Karpas-422 (cell line): ENCODE measurements at places on chromosomes 6 and 20. TPM values are rescaled to one million over a fixed set of nuclear protein-coding genes. Genes with fewer than 3 reads are reported as not detected.

GRCh38 chr20:24890286-24890685, 58.8 kb upstream of the CST7 start:
- H3K36me3 ChIP-seq, result no peaks in the 10 kb centered on the region
- DNase-seq, result no peak
- H3K4me3 ChIP-seq, result no peak overlapping the region
- no peaks in the 10 kb centered on the region for H3K27me3 ChIP-seq
- H3K4me1 ChIP-seq, result no peaks in the 10 kb centered on the region
- no peak overlapping the region for H3K27ac ChIP-seq

DNA sequence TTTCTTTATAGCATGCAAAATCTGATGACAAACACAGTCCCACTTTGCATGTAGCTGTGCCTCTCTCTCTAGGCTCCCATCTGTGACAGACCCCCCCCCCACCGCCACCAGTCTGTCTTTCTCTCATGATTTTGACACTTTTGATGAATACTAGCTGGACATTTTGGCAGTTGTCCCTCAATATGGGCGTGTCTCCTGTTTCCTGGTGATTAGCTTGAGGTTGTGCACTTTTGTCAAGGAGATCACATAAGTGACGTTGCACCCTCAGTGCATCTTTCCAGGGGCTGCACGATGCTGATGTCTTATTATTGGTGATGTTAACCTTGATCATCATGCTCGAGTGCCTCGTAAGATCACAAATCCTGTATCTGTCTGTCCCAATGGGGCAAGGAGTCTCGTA, 155.1 kb downstream of the EYA2 start:
- H3K27me3 ChIP-seq, result no peaks in the 10 kb centered on the region
- no peak for DNase-seq
- no peak overlapping the region for H3K27ac ChIP-seq
- H3K4me3 ChIP-seq, result no peak overlapping the region

GRCh38 chr6:28371706-28372451, 22.1 kb downstream of the ZKSCAN3 start:
- H3K27me3 ChIP-seq, result no peaks in the 10 kb centered on the region
- H3K36me3 ChIP-seq, result no peaks in the 10 kb centered on the region
- H3K4me1 ChIP-seq, result peaks cover 19% of the 10 kb centered on the region
- H3K4me3 ChIP-seq, result no peak overlapping the region
- no peak overlapping the region for H3K27ac ChIP-seq

- no peaks in the 10 kb centered on the region for H3K27me3 ChIP-seq
- no peak for DNase-seq
- no peak overlapping the region for H3K27ac ChIP-seq
- H3K36me3 ChIP-seq, result peaks cover 30% of the 10 kb centered on the region
- peaks cover 12% of the 10 kb centered on the region for H3K4me1 ChIP-seq
- H3K4me3 ChIP-seq, result no peak overlapping the region
Observed at GRCh38 chr6:75272145-75272840, 12.3 kb downstream of the TMEM30A start.

- peak; percentile 77 for DNase-seq
- H3K27ac ChIP-seq, result peak overlapping the region; percentile 53; the same call in 1 of the 2 replicates
- H3K36me3 ChIP-seq, result peaks cover 90% of the 10 kb centered on the region
- no peaks in the 10 kb centered on the region for H3K27me3 ChIP-seq
- peaks cover 67% of the 10 kb centered on the region for H3K4me1 ChIP-seq
- H3K4me3 ChIP-seq, result no peak overlapping the region
Observed at GRCh38 chr6:159252955-159253508, 83.8 kb downstream of the FNDC1 start.

DNA sequence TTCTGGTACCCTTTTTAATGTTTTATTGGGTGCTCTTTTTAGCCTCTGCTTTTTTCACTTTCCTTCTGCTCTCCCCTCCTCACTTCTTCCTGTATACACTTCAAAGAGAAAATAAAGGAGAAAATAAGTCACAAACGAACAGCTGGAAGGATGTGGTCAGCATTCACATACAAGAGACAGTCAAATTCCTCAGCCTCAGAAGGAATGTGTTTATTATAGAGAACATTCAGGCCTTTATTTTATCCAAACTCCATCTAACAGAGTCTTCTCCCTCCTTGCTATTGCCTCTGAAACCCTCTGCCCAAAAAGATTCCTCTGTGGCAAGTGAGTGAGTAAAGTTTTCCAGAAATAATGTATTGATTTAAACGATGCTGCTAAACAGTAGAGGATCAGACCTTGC, 490.4 kb downstream of the FRK start:
- no peaks in the 10 kb centered on the region for H3K36me3 ChIP-seq
- H3K27me3 ChIP-seq, result no peaks in the 10 kb centered on the region
- no peak overlapping the region for H3K4me3 ChIP-seq
- H3K27ac ChIP-seq, result no peak overlapping the region
- H3K4me1 ChIP-seq, result no peaks in the 10 kb centered on the region

DNA sequence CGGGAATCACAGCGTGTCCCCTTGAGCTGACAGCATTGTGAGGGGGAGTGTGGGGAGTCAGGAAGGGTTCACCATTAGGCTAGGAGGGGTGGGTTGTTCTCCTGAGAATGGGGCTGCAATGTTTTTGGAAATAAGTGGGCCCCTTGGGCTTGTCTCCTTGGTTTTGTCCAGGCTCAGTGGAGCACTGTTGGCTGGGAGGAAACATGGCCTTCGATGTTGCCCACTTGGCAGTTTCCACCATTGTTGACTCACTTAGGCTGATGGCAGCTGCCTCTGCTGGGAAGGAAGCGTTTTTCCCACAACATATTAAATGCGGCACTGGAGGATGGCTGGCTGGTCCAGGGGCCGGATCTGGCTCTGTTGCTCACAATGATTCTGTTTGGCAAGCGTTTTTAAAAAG, 512.1 kb downstream of the QKI start:
- H3K27ac ChIP-seq, result no peak overlapping the region
- no peak for DNase-seq
- H3K36me3 ChIP-seq, result no peaks in the 10 kb centered on the region
- H3K4me1 ChIP-seq, result no peaks in the 10 kb centered on the region
- no peaks in the 10 kb centered on the region for H3K27me3 ChIP-seq

- H3K36me3 ChIP-seq, result no peaks in the 10 kb centered on the region
- H3K27me3 ChIP-seq, result no peaks in the 10 kb centered on the region
- no peak overlapping the region for H3K4me3 ChIP-seq
- no peak overlapping the region for H3K27ac ChIP-seq
Observed at GRCh38 chr6:6522709-6523108, 65.8 kb upstream of the LY86 start.

DNA sequence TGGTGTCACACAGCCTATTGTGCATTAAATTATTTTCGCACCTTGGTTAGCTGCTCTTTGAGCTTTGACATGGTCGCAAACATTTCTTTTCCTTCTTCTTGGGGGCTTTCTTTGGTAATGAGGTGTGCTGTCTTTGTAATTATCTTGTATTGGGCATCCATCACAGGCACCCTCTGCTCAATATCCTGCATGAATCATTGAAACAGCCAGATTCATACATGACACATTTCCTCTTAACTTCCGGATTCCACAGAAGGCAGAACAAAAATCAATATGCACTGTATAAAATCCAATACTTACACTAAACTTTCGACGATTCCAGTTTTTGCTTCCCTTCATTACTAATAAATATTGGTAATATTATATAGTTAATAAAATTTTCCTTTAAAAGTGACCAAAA, 175.6 kb downstream of the SYNE1 start:
- H3K36me3 ChIP-seq, result no peaks in the 10 kb centered on the region
- no peaks in the 10 kb centered on the region for H3K27me3 ChIP-seq
- no peak overlapping the region for H3K27ac ChIP-seq
- H3K4me1 ChIP-seq, result no peaks in the 10 kb centered on the region; the same call in 1 of the 2 replicates
- DNase-seq, result no peak

DNA sequence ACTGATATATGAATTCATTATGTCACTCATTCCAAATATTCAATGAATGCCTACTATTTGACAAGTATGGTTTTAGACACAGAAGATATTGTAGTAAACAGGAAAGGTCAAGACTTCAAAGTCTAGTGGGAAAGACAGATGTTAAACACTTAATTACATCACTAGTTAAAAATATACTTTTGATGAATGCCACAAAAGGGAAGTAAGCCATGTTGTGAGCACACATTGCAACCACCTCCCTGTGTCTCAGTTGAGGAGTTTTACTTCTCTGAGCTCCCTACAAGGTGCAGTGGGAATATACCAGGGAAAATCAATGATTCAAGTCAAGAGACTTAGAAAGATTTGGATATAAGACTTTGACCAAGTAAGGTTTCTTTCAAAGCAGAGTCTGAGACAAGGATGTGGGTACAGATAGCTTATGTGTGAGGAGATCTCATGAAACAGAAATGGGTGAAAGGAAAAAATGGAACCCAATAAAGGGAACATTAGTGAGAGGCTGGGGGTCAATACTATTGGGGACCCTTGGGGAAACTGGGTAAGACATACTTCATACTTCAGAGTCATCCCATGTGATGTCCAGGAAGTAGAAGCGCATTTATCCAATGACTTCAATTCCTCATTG, 503.7 kb downstream of the KIF16B start:
- H3K4me1 ChIP-seq, result peaks cover 19% of the 10 kb centered on the region
- H3K4me3 ChIP-seq, result no peak overlapping the region
- H3K36me3 ChIP-seq, result no peaks in the 10 kb centered on the region
- no peaks in the 10 kb centered on the region for H3K27me3 ChIP-seq
- H3K27ac ChIP-seq, result no peak overlapping the region
- peak; percentile 56 for DNase-seq

- peaks cover 46% of the 10 kb centered on the region for H3K4me1 ChIP-seq
- H3K27me3 ChIP-seq, result no peaks in the 10 kb centered on the region
- peak; percentile 98 for DNase-seq
- peak within 1 kb of the TSS; percentile 48 for H3K27ac ChIP-seq
- H3K4me3 ChIP-seq, result peak within 1 kb of the TSS; percentile 86
Observed at GRCh38 chr6:137218917-137219663, at the start of gene IFNGR1. TSS of gene IFNGR1 (minus strand) at chr6:137219385. CDS start at chr6:137219327, 58 bp downstream.

DNA sequence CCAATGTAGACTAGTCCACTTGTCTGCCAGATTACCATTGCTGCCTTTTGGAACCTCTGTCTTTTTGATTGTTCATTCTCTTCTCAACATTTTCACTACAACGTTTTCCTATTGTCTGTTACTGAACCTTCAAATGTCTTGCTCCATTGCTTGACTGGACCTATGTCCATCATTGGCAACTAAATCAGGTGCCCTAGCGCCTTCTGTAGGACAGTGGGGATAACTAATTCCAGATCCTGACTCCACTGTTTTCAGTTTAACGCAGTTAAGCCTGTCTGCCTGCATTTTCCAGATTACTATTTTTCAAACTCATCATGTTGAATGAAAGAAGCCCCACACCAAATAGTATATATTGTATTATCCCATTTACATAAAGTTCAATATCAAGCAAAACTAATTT, 433.6 kb downstream of the RNF144B start:
- no peak overlapping the region for H3K27ac ChIP-seq
- no peak for DNase-seq
- no peak overlapping the region for H3K4me3 ChIP-seq
- no peaks in the 10 kb centered on the region for H3K36me3 ChIP-seq

GRCh38 chr6:16496210-16496609, 257.8 kb downstream of the GMPR start:
- no peaks in the 10 kb centered on the region for H3K36me3 ChIP-seq
- no peak overlapping the region for H3K4me3 ChIP-seq
- no peak overlapping the region for H3K27ac ChIP-seq
- peaks cover 25% of the 10 kb centered on the region for H3K4me1 ChIP-seq

DNA sequence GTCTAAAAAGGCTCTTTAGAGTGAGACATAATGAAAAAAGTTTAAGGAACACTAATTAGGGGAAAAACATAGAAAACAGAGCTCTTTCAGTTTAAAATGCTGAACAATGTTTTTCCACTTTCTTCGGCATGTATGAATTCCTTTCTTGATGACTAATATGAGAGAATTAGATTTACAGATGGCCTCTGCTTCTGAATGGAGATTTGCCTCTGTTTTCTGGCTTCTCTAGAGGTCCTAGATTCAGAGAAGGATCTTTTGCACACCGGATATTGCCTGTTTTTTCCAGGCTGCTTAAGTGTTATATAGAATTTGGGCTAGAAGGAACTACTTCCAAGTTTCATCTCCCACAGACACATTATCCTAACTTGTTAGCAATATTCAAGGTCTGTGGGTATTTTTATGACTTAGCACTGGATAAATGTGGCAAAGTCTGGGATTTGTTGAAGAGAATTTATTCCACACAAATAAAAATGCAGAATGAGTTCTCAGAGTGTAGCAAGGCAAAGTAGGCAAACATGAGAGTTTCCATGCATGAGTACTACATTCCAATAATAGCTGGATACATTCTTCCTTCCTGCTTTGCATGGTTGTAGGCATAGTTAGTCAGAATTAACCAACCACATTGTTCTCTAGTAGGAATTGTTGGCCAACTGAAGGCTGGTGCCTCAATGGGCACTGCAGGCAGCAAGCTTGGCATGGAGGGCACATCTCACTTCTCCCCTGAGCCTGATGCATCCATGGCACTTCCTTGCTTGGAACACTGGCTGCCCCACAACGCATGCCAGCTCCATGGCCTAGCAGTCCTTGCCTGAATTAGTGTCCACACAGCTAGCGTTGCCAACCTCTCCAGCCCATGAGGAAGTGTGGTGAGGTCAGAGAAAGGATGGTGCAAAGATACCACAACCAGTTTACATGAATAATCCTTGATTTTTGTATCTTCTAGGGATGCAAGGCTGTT, 224.2 kb downstream of the CLIC5 start:
- H3K27me3 ChIP-seq, result no peaks in the 10 kb centered on the region
- no peaks in the 10 kb centered on the region for H3K4me1 ChIP-seq
- no peak overlapping the region for H3K27ac ChIP-seq
- no peak for DNase-seq
- H3K4me3 ChIP-seq, result no peak overlapping the region
- H3K36me3 ChIP-seq, result no peaks in the 10 kb centered on the region

- H3K27ac ChIP-seq, result no peak overlapping the region
- DNase-seq, result no peak
- H3K36me3 ChIP-seq, result no peaks in the 10 kb centered on the region
- H3K27me3 ChIP-seq, result no peaks in the 10 kb centered on the region
Observed at GRCh38 chr20:40687384-40688128, 1.5 kb downstream of the MAFB start.

GRCh38 chr20:46831633-46832011, 63.0 kb upstream of the EYA2 start:
- H3K4me1 ChIP-seq, result no peaks in the 10 kb centered on the region
- no peaks in the 10 kb centered on the region for H3K27me3 ChIP-seq
- H3K36me3 ChIP-seq, result no peaks in the 10 kb centered on the region
- DNase-seq, result no peak

- no peak within 1 kb of the TSS for H3K27ac ChIP-seq
- no peaks in the 10 kb centered on the region for H3K27me3 ChIP-seq
- no peaks in the 10 kb centered on the region for H3K36me3 ChIP-seq
Observed at GRCh38 chr6:89117211-89118108, at the start of gene SRSF12. TSS of gene SRSF12 (minus strand) at chr6:89118071. CDS start at chr6:89117887, 184 bp downstream.

DNA sequence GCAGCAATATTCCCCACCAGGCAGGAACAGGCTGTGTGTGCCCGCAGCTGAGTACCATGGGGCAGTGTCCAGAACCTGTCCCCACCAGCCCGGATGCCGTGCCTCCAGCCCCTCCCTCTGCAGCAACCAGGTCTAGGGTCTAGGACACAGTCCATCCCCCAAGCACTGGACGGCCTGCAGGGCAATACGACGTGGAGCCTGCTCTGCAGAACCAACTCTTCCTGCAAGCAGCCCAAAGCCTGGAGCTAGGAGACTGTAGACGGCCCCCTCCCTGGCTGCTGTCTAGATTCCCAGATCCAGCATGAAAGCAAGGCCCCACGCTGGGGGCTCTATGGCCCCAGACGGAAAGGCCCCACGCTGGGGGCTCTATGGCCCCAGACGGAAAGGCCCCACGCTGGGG, 128.2 kb upstream of the AFDN start:
- H3K27ac ChIP-seq, result no peak overlapping the region
- H3K4me3 ChIP-seq, result no peak overlapping the region
- no peaks in the 10 kb centered on the region for H3K27me3 ChIP-seq
- peaks cover 10% of the 10 kb centered on the region for H3K4me1 ChIP-seq

The EEF1A2 gene
- total RNA-seq, result 0.71 TPM in 1 of 2 replicates, not detected in the other

The SSTR4 gene
- not detected in 2 replicates for total RNA-seq

The HLA-DRB5 gene
- 445 and 522 TPM in 2 replicates for total RNA-seq

The MRPS18B gene
- 59.2 and 119 TPM in 2 replicates for total RNA-seq

The MCHR2 gene
- not detected in 2 replicates for total RNA-seq

The BTN1A1 gene
- total RNA-seq, result 0.22 TPM in 1 of 2 replicates, not detected in the other

The GPR63 gene
- not detected in 2 replicates for total RNA-seq

The TRIM15 gene
- total RNA-seq, result not detected in 2 replicates

The CNR1 gene
- total RNA-seq, result 1.3 and 2.5 TPM in 2 replicates

The TMEM242 gene
- 3.4 and 5.5 TPM in 2 replicates for total RNA-seq

The TAGAP gene
- total RNA-seq, result 16.2 and 16.5 TPM in 2 replicates
